ENCODE measurements at places on chromosomes 12 and 14.

DNA sequence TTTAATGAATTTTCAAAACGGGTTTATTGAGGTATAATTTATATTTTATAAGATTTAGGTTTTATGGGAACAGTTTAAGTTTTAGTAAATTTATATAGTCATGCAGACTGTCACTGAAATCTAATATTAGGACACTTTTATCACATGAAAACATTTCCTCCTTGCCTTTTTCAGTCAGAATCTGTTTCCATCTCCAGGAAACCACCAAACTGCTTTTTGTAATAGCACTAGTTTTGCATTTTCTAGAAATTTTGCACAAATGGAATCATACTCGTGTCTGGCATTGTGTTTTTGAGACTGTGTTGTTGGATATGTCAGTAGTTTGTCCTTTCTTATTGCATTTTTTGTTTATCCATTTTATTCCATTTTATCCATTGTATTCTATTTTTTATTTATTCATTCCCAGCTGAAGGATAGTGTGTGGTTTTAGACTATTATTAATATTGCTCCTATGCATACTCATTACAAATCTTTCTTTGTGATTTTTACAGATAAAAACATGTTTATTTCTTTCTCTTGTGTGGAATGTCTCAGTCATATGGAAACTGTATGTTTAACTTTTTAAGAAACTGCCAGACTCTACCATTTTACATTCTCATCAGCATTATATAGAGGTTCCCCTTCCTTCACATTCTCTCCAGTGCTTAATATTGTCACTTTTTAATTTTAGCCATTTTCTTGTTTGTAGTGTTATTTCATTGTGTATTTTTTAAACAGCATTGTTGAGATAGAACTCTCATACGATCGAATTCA is 26.5 kb downstream of the PALS1 start:
- DNase-seq, result no peak

GRCh38 chr14:82805892-82806825 is 1272.5 kb upstream of the SEL1L start:
- no peak for DNase-seq

DNA sequence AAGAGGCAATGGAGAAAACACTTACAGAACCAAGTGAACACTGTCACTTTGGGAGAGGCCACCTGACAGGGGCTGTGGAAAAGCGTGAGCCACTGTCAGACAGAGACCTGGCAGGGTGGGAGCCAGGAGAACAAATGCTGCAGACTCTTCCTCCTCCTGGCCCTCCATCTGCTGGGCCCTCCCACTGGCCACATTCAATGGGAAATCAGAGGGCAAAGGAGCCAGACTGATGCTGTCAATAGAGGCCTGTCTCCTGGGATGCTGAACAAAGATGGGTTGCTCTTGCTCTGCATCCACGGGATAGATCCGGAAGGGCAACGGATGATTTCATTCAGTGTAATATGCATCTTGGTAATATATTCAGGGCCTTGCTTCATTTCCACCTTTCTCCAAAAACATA is 44.9 kb upstream of the BCAT1 start:
- no peak for DNase-seq

- DNase-seq, result no peak
Measured at GRCh38 chr14:53226553-53226952, 73.4 kb upstream of the DDHD1 start.

- no peak for DNase-seq
Measured at GRCh38 chr14:79248126-79248525, 963.2 kb downstream of the DIO2 start.

DNA sequence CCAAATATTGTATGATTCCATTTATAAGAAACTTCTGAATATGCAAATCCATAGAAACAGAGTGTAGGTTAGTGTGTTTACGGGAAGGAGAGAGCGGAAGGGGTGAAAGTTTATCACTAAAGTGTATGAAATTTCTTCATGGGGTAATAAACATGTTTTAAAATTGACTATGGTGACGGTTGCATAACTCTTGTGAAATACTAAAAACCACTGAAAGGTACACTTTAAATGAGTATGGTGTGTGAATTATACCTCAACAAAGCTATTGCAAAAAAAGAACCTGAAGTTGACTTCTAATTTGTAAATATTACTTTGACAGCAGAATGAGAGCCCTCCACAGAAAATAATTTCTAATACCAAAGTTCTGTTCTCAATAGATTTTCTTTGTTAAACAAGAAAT is 47.1 kb downstream of the ATG2B start:
- no peak for DNase-seq

GRCh38 chr14:104747876-104748275 is 5.1 kb upstream of the SIVA1 start:
- no peak for DNase-seq
